ENCODE measurements at places on chromosomes 12 and 14. TPM values are rescaled to one million over a fixed set of nuclear protein-coding genes. Genes with fewer than 3 reads are reported as not detected.

AKAP5 gene
- 1.3 TPM for total RNA-seq

OR4E2 gene
- not detected for total RNA-seq

DNA sequence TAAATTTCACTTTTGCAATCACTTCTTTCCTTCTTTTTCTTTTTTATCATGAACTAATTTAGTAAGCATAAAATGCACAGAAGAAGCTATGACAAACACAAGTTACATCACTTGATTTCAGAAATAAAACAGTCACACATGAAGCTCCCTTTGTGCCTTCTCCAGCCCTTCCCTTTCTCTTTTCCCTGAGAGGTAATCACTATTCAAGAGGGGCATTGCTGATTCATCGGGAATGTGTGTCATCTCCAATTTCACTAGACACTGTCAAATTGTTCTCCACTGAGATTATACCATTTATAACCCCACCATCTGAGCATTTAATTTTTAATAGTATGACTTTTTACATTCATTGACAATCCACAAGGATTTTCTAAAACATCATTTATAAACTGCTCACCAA, 91.6 kb upstream of the PTPRQ start:
- no peak for DNase-seq

GRCh38 chr12:58593557-58594304, 326.6 kb downstream of the LRIG3 start:
- DNase-seq, result no peak

GRCh38 chr14:58899317-58899713, 261.6 kb downstream of the DACT1 start:
- no peak for DNase-seq

DNA sequence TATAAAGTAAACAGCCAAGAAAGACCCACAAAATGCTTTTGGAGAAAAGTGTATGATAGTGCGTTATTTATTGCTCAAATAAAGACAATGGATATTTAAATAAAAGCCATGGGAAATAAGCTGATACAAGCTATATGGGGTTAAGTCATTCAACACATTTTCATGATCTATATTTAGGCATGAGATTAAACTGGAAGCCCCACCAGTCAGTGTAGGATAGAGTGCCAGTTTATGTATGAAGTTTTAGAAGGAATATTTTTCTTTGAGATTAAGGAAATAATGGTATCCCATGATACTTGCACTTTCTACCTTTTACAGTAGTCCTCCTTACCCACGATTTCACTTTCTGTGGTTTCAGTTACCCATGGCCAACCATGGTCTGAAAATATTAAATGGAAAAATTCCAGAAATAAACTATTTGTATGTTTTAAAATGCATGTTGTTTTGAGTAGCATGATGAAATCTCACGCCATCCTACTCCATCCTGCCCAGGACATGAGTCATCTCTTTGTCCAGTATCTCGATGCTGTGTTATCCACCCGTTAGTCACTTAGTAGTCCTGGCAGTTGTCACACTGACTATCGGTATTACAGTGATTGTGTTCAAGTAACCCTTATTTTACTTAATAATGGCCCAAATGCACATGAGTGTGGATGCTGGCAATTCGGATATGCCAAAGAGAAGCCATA, 22.3 kb downstream of the SYT1 start:
- no peak for DNase-seq

Data from CD4-positive, CD25-positive, alpha-beta regulatory T cell (primary cell).